ENCODE measurements at places on chromosomes 5 and 9. TPM values are rescaled to one million over a fixed set of nuclear protein-coding genes. Genes with fewer than 3 reads are reported as not detected.
A peak's percentile ranks its signal among the peaks of the same experiment; 100 is the strongest.

DOCK2 gene
- 26.6 TPM for total RNA-seq

- H3K36me3 ChIP-seq, result no peaks in the 10 kb centered on the region
- no peaks in the 10 kb centered on the region for H3K27me3 ChIP-seq
- no peak overlapping the region for H3K4me3 ChIP-seq
- H3K4me1 ChIP-seq, result peaks cover 76% of the 10 kb centered on the region
- H3K27ac ChIP-seq, result peak overlapping the region; percentile 87
Observed at GRCh38 chr5:150612405-150612804, 28.1 kb upstream of the SYNPO start.

DNA sequence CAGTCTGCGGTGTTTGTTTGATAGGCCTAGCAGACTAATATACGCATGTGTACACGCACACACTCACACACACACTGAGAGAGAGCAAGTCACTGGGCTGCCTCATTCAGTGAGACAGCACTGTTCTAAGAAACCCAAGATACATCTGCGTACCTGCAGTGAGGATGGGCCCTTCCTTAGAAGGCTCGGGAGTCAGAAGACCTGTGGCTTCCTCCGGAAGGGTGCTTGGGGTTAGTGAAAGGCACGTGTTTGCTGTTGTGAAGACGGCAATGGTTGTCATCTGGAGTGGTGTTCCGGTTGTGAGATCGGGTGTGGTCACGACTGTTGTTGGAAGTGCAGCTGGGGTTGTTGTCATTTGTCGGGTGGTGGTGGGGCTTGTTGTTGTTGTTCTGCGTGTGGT, 11.7 kb downstream of the TIMD4 start:
- no peak overlapping the region for H3K27ac ChIP-seq
- H3K27me3 ChIP-seq, result no peaks in the 10 kb centered on the region
- H3K36me3 ChIP-seq, result no peaks in the 10 kb centered on the region
- H3K4me1 ChIP-seq, result no peaks in the 10 kb centered on the region

GRCh38 chr5:40578501-40579451, 100.9 kb upstream of the PTGER4 start:
- no peak for DNase-seq
- no peaks in the 10 kb centered on the region for H3K36me3 ChIP-seq
- H3K4me1 ChIP-seq, result no peaks in the 10 kb centered on the region
- H3K4me3 ChIP-seq, result no peak overlapping the region
- H3K27me3 ChIP-seq, result no peaks in the 10 kb centered on the region

- no peak for DNase-seq
- H3K27me3 ChIP-seq, result no peaks in the 10 kb centered on the region
- H3K4me3 ChIP-seq, result no peak overlapping the region
- H3K36me3 ChIP-seq, result no peaks in the 10 kb centered on the region
- H3K27ac ChIP-seq, result peak overlapping the region; percentile 33
Observed at GRCh38 chr5:34499001-34499734, 157.0 kb upstream of the RAI14 start.

- H3K36me3 ChIP-seq, result no peaks in the 10 kb centered on the region
- no peak overlapping the region for H3K4me3 ChIP-seq
- H3K4me1 ChIP-seq, result peaks cover 6% of the 10 kb centered on the region
- no peak overlapping the region for H3K27ac ChIP-seq
- DNase-seq, result no peak
- H3K27me3 ChIP-seq, result no peaks in the 10 kb centered on the region
Observed at GRCh38 chr5:149793256-149793550, 63.1 kb downstream of the PPARGC1B start.

GRCh38 chr5:1706021-1706420, 93.6 kb downstream of the MRPL36 start:
- no peaks in the 10 kb centered on the region for H3K27me3 ChIP-seq
- no peak overlapping the region for H3K4me3 ChIP-seq
- no peaks in the 10 kb centered on the region for H3K36me3 ChIP-seq

SPINK4 gene
- total RNA-seq, result 0.70 TPM

ZNF618 gene
- 3.7 TPM for total RNA-seq

DNA sequence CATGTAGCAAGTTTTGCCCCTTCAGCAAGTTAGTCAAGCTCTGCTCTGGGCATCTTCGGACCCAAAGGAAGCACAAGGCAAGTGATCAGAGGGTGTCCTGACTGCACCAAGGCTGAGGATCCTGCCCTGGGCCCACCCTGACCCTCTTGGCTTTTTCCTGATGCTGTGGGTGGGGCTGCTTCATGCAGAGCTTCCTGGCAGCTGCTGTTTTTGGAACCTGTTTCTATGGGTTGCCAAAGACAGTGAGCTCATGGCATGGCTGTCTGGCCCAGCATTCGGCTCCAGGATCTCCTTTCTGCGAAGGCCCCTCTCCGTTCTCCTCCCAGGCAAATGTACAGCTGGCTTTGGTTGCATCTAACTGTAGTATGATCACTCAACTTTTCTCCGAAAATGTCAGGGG, 497.9 kb downstream of the ARHGEF28 start:
- DNase-seq, result no peak
- no peaks in the 10 kb centered on the region for H3K4me1 ChIP-seq
- H3K27me3 ChIP-seq, result no peaks in the 10 kb centered on the region
- no peak overlapping the region for H3K27ac ChIP-seq

SRD5A1 gene
- 6.3 TPM for total RNA-seq

GRCh38 chr5:169050146-169050571, 250.8 kb downstream of the SLIT3 start:
- DNase-seq, result no peak
- H3K36me3 ChIP-seq, result no peaks in the 10 kb centered on the region
- no peak overlapping the region for H3K4me3 ChIP-seq
- H3K4me1 ChIP-seq, result no peaks in the 10 kb centered on the region

- H3K27ac ChIP-seq, result no peak overlapping the region
- H3K4me1 ChIP-seq, result peaks cover 5% of the 10 kb centered on the region
- no peaks in the 10 kb centered on the region for H3K27me3 ChIP-seq
- no peak overlapping the region for H3K4me3 ChIP-seq
- no peak for DNase-seq
- no peaks in the 10 kb centered on the region for H3K36me3 ChIP-seq
Observed at GRCh38 chr5:136013559-136013958, 15.2 kb upstream of the TGFBI start.

- H3K27me3 ChIP-seq, result no peaks in the 10 kb centered on the region
- H3K27ac ChIP-seq, result no peak within 1 kb of the TSS
- no peak for DNase-seq
- no peak within 1 kb of the TSS for H3K4me3 ChIP-seq
- no peaks in the 10 kb centered on the region for H3K36me3 ChIP-seq
Observed at GRCh38 chr5:34043099-34043876, at the start of gene C1QTNF3. Gene C1QTNF3 (minus strand): TSS chr5:34043213. CDS start chr5:34043125, 88 bp downstream.

DNA sequence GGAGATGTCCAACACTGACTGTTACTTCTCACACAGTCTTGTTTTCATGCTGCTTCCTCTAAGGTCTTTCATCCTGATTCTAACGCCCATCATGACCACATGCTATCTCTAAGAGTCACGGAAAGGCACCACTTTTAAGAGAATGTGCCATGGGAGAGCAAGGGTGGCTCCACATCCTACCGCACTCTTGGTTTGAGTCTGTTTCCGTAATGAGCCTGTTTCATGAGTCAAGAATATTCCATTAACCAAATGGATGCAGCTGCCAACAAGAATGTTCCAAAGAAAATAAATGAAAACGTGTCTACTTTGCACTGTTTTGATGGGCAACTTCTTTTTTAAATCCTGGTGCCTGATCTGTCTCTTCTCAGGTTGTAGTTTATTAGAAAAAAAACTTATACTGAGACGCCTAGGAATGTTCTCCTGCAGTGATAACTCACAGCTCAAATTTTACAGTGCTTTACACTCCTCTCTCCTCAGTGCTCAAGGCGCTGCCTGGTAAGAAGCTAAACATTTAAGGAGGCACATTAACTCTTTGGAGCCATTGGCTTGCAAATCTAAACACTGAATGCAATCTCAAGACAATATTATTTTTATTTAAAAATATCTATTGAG, 124.3 kb downstream of the FGF1 start:
- no peaks in the 10 kb centered on the region for H3K27me3 ChIP-seq
- no peaks in the 10 kb centered on the region for H3K36me3 ChIP-seq
- no peak for DNase-seq
- H3K27ac ChIP-seq, result no peak overlapping the region
- H3K4me3 ChIP-seq, result no peak overlapping the region
- H3K4me1 ChIP-seq, result no peaks in the 10 kb centered on the region

DNA sequence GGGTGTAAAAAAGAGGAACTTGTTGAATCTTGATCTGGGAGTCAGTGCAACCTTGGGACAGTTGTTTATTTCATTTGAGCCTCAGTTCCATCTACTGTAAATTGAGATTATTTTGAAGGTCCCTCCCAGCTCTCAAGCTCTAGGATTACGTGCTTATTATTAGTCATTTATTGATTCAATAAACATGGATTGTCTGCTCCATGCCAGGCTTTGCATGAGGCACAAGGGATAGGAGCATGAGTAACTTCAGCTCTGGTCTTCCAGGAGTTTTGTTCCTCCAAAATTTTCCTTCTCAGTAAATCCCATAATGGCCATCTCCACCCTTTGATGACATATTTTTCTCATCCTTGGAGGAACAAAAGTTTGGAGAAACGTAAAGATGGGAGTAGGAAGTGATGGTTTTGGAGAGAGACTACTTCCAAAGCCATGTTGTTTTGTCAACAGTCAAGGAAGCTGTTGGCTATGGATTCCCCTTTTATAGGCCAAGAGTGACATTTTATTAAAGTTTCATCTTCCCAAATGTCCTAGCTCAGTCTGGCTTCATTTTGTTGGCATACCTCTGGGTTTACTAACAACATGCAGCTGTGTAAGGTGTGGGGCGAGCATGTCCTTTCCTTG, 244.6 kb downstream of the DMRT2 start:
- no peak overlapping the region for H3K27ac ChIP-seq
- DNase-seq, result no peak
- no peaks in the 10 kb centered on the region for H3K36me3 ChIP-seq
- H3K27me3 ChIP-seq, result no peaks in the 10 kb centered on the region
- no peak overlapping the region for H3K4me3 ChIP-seq

DNA sequence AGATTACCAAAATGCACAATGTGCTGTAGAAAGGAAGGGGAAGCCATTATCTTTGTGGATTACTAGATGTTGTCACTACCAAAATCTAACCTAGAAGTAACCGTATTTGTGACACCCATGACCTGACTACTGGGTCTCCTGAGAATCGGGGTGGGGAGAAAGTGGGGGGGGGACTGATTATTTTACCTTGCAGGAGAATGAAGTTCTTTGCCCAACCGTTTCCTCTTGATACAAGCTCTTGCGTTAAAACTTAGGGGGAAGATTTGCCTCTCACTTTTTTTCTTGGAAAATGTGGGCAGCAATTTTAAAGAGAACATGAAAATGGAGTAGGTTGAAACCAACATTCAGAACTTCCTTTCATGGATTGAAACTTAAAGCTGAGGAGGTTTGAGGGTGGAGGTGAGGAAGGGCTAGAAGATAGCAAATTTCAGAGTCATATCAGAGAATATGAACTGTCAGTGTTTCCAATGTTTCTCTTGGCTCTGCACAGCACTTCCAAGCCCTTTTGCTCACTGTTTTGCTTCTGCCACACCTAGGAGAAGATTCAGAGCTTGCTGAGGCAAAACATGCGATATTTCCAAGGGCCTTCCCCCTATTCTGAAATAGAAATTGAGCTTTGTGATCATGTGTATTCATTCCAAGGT, 280.8 kb downstream of the AOPEP start:
- peak overlapping the region; percentile 94 for H3K27ac ChIP-seq
- H3K36me3 ChIP-seq, result peaks cover 20% of the 10 kb centered on the region
- peak overlapping the region; percentile 1 for H3K4me3 ChIP-seq
- H3K27me3 ChIP-seq, result no peaks in the 10 kb centered on the region
- H3K4me1 ChIP-seq, result peaks cover 6% of the 10 kb centered on the region

GRCh38 chr5:83331842-83332241, 139.7 kb upstream of the VCAN start:
- H3K27ac ChIP-seq, result no peak overlapping the region
- no peak overlapping the region for H3K4me3 ChIP-seq
- no peak for DNase-seq
- no peaks in the 10 kb centered on the region for H3K27me3 ChIP-seq
- no peaks in the 10 kb centered on the region for H3K4me1 ChIP-seq
- no peaks in the 10 kb centered on the region for H3K36me3 ChIP-seq

GRCh38 chr5:87787625-87788256, 375.0 kb upstream of the CCNH start:
- H3K4me1 ChIP-seq, result no peaks in the 10 kb centered on the region
- no peaks in the 10 kb centered on the region for H3K36me3 ChIP-seq
- H3K27ac ChIP-seq, result no peak overlapping the region
- H3K27me3 ChIP-seq, result no peaks in the 10 kb centered on the region

FST gene
- total RNA-seq, result 29.2 TPM

GRCh38 chr9:82600536-82601292, 462.2 kb downstream of the RASEF start:
- H3K27me3 ChIP-seq, result no peaks in the 10 kb centered on the region
- no peaks in the 10 kb centered on the region for H3K36me3 ChIP-seq
- no peak for DNase-seq
- H3K4me3 ChIP-seq, result no peak overlapping the region

DNA sequence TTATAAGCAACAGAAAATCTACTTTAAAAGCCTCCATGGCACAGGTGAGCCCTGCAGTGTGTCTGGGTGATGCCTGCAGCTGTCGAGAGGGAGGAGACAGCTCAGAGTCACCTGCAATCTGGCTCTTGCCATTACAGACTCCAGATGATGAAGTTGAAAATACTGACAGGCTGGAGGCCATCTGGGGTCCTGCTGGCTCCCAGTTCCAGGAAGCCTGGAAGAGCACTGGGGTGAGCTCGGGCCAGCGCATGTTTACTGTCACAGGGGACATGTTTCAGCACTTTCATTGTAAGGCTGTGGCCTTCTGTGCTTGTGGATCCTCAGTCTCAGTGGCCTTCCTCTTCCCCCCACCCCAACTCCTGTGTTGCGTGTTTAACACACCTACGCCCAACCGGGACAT, 28.4 kb downstream of the CEL start:
- no peak overlapping the region for H3K27ac ChIP-seq
- H3K4me1 ChIP-seq, result no peaks in the 10 kb centered on the region
- no peaks in the 10 kb centered on the region for H3K36me3 ChIP-seq
- H3K4me3 ChIP-seq, result no peak overlapping the region
- no peaks in the 10 kb centered on the region for H3K27me3 ChIP-seq
- no peak for DNase-seq
